ENCODE measurements at places on chromosomes 11 and 22. TPM values are rescaled to one million over a fixed set of nuclear protein-coding genes. Genes with fewer than 3 reads are reported as not detected.

- no peaks in the 10 kb centered on the region for H3K36me3 ChIP-seq
- no peak overlapping the region for H3K4me3 ChIP-seq
- no peaks in the 10 kb centered on the region for H3K4me1 ChIP-seq
- H3K27me3 ChIP-seq, result no peaks in the 10 kb centered on the region
Measured at GRCh38 chr11:127506647-127507046, 506.1 kb upstream of the KIRREL3 start.

Gene LINC01488
- total RNA-seq, result not detected

DNA sequence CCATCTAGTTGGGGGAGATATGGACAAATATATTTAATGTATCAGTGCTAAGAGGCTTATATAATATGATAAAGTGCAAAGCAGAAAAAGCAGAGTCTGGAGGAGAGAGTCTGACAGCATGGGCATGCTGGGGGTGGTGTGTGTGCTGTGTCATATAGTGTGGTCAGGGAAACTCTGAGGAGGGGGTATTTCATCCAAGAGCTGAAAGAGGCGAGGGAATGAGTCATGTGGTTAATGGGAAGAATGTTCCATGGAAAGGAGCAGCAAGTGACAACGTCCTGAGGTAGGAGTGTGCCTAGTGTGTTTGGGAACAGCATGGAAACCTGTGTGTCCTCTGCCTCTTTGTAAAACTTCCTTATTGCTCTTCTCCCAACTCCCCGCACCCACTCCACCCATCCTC, 38.0 kb downstream of the EIF3F start:
- peaks cover 10% of the 10 kb centered on the region for H3K4me1 ChIP-seq
- H3K36me3 ChIP-seq, result no peaks in the 10 kb centered on the region
- no peak for DNase-seq
- no peak overlapping the region for H3K27ac ChIP-seq

DNA sequence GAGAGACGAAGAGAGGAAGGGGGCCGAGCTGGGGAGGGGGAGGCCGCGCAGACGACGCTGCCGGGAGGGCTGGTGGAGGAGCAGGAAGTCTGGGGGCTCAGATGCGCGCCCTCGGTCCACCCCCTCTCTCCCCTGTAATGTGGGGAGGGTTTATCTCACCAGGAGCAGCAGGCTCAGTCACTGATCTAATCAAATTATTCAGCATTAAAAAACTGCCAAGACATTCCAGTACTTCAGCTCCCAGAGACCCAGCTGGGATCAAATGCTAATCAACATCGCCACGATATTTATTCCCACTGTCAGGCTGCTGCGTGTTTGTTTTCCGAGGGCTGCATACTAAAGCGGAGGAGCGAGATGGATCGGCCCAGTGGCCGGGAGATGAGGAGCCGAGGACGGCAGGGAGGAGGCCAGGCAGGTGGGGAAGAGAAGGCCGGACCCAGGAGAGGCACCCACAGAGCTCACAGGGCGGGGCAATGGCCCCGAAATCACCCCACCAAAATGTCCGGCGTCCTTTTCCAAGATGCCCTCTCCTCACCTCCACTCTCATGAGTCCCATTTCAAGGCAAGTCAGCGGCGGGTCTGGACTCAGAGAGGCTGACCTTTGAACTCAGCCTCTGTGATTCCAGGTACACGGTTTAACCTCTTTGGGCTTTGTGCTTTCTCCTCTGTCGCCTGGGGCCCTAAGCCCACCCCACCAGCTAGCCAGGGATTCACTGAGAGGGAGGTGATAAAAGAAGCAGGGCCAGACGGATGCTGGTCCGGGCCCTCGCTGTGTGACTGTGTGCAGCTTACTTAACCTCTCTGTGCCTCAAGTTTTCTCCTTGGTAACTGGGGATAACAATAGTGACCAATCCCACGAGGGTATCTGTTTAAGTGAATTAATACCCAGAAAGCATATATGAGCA, 502.1 kb downstream of the MN1 start:
- no peak overlapping the region for H3K27ac ChIP-seq
- H3K4me3 ChIP-seq, result peak overlapping the region; percentile 41

Gene MRPL21
- total RNA-seq, result 51.5 TPM

GRCh38 chr11:72257570-72257969, 13.6 kb upstream of the PHOX2A start:
- H3K27ac ChIP-seq, result no peak overlapping the region
- H3K36me3 ChIP-seq, result no peaks in the 10 kb centered on the region
- H3K27me3 ChIP-seq, result no peaks in the 10 kb centered on the region
- no peak overlapping the region for H3K4me3 ChIP-seq

DNA sequence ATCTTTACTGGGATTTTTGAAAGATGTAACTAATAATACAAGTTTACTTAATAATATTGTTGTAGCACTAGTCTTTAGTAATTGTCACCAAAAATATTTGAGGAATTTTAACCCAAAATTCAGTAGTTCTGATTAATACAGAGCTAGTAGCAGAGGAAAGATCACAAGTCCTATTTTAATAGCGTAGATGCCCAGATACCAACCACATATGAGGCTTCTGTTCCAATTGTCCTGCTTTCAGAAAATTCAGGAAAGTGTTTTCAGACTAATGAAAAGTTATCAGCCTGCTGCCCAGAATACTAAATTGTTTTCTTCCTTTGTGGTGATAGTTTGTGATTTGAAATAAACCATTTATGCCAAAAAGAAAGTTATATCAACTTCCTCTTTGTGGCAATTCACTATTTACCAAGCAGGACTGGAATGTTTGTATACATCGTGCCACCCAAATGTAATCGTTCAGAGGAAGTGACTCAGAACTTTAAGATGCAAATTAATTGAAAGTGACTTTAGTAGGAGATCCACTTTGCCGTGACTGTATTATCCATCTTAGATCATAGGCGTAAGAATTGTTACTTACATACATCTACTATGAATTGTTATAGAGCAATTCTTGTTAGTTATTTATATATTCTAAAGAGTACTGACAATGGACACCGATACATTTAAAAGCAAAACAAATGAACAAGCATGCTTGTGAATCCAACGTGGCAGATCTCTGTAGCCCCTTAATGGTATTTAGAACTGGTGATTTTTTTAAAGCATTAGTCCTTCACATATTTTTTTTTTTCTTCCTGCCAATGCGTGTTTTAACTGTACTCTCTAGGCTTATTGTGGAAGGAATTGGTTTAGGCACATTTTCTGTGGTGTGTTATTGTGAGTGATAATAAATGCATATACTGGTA, 231.0 kb downstream of the DDX10 start:
- no peak overlapping the region for H3K4me3 ChIP-seq
- no peaks in the 10 kb centered on the region for H3K36me3 ChIP-seq
- H3K4me1 ChIP-seq, result no peaks in the 10 kb centered on the region
- no peak overlapping the region for H3K27ac ChIP-seq

Gene CNGA4
- not detected for total RNA-seq

- H3K27me3 ChIP-seq, result no peaks in the 10 kb centered on the region
- no peak overlapping the region for H3K4me3 ChIP-seq
- no peak overlapping the region for H3K27ac ChIP-seq
- peaks cover 39% of the 10 kb centered on the region for H3K4me1 ChIP-seq
- DNase-seq, result no peak
- H3K36me3 ChIP-seq, result peaks cover 78% of the 10 kb centered on the region
Measured at GRCh38 chr22:38730411-38730871, 24.7 kb downstream of the GTPBP1 start.

GRCh38 chr11:31805037-31805628, 6.0 kb downstream of the PAX6 start:
- peak; percentile 62 for DNase-seq
- H3K4me1 ChIP-seq, result peaks cover 64% of the 10 kb centered on the region
- peak overlapping the region; percentile 26 for H3K4me3 ChIP-seq

Gene YPEL1
- 16.6 TPM for total RNA-seq

GRCh38 chr11:62069986-62070919, 53.6 kb upstream of the INCENP start:
- H3K27ac ChIP-seq, result no peak overlapping the region
- no peaks in the 10 kb centered on the region for H3K27me3 ChIP-seq

DNA sequence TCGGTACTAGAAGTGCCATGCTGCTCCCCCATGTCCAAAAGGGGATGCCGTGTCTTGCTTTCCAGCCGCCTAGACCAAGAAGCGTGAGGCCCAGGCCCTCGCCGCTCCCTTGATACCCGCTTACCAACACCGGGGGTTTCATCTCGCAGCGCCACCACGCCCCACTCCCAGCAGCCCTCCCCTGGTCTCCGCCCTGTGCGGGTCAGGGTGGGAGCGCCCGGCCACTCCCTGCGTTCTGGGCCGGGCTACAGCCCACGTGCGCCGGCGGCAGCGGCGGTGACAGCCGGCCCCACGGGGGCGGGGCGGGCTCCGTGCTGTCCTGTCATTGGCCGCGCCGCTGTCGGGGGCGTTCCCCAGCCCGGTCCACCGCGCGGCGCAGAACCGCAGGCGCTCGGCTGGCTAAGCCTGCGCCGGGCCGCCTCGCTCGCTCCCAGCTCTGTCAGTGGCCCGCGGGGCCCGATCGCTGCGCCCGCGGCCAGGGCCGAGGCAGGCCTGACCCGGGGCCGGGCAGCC, at the start of gene MICAL2:
Gene MICAL2 (plus strand): TSS at position 390 of the 513 bp plus-strand sequence. CDS start 51,566 bp downstream, outside the sequence.
- no peaks in the 10 kb centered on the region for H3K27me3 ChIP-seq
- peak within 1 kb of the TSS; percentile 97 for H3K4me3 ChIP-seq
- H3K4me1 ChIP-seq, result peaks cover 54% of the 10 kb centered on the region
- H3K27ac ChIP-seq, result peak within 1 kb of the TSS; percentile 92

Gene REXO2
- 95.1 TPM for total RNA-seq

- no peaks in the 10 kb centered on the region for H3K36me3 ChIP-seq
- no peaks in the 10 kb centered on the region for H3K4me1 ChIP-seq
- DNase-seq, result peak; percentile 78
- H3K27ac ChIP-seq, result no peak overlapping the region
- H3K27me3 ChIP-seq, result peaks cover 24% of the 10 kb centered on the region
- no peak overlapping the region for H3K4me3 ChIP-seq
Measured at GRCh38 chr22:26127126-26127525, 42.1 kb upstream of the SEZ6L start.

DNA sequence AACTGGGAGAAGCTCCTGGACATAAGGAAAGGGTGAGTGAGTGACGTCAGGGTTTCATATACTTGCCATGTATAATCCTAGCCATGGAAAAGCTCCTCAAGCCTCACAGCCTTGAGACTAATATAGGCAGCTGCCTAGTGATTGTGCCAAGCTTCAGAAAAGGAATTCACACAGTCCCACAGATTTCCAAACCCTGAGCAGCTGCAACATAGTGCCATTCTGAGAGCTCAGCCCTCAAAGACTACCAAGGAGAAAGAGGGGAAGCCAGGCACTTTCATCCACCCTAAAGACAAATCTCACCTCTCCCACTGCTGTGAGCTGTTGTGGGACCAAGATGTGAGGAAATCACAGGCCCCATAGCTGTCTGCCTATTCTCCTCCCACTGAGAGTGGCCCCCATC, 707.9 kb upstream of the ANO5 start:
- H3K4me1 ChIP-seq, result no peaks in the 10 kb centered on the region
- no peaks in the 10 kb centered on the region for H3K27me3 ChIP-seq
- no peak overlapping the region for H3K27ac ChIP-seq
- H3K4me3 ChIP-seq, result no peak overlapping the region
- no peaks in the 10 kb centered on the region for H3K36me3 ChIP-seq
- DNase-seq, result no peak

Gene C11orf21
- 0.83 TPM for total RNA-seq

DNA sequence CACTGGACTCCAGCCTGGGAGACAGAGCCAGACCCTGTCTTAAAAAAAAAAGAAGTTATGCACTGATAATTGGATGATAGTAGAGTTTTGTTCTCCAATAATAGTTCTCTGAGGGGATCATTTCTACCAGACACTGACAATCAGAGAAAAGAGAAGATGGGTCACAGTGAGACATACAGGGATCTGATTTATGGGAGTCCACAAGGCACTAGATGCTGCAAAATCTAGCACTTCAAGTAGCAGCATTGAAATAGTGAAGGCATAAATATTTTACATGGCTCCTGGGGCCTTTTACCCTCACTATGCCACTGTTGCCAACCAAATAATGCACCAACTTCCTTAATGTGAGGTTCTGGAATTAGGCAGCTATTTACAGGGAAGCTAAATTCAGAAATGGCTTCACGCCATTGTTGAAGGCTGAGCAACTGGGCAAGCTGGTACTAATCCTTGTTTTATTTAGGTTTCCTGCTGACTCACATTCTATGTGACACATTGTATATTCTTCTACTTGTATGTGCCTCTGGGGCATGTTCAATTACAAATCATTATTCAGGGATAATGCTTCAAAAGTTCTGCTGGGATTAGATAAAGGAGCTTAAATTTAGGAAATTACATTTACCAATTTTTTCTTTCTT, 38.2 kb upstream of the ABTB2 start:
- no peaks in the 10 kb centered on the region for H3K4me1 ChIP-seq
- no peak overlapping the region for H3K27ac ChIP-seq
- H3K27me3 ChIP-seq, result no peaks in the 10 kb centered on the region
- no peaks in the 10 kb centered on the region for H3K36me3 ChIP-seq

DNA sequence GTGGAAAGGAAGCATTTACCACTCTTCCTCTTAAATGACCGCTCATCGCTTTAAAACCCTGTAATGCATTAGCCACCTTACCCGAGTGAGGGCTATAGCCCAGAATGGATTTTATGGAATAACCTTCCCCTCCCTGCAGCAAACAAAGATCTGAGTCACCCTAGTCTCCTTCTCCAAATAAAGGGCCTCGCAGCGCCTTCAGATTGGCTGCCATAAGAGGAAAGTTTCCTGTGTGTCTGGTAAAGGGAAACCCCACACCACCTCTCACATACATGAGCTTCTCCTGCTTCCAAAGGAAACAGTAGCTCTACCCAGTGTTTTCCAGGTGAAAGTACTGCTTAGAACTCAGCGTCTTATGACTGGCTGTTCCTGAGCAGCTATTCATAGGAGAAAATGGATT, 47.8 kb downstream of the PPP2R1B start:
- peaks cover 29% of the 10 kb centered on the region for H3K36me3 ChIP-seq
- no peaks in the 10 kb centered on the region for H3K27me3 ChIP-seq
- no peak for DNase-seq

Gene SDHAF2
- total RNA-seq, result 62.8 TPM

Gene SAA2
- total RNA-seq, result not detected

Gene HEPHL1
- not detected for total RNA-seq

- peaks cover 7% of the 10 kb centered on the region for H3K4me1 ChIP-seq
- H3K4me3 ChIP-seq, result no peak overlapping the region
- no peaks in the 10 kb centered on the region for H3K27me3 ChIP-seq
- DNase-seq, result no peak
- H3K36me3 ChIP-seq, result no peaks in the 10 kb centered on the region
Measured at GRCh38 chr11:93515441-93516025, 27.7 kb downstream of the SMCO4 start.

GRCh38 chr11:12295943-12296342, 81.4 kb upstream of the PARVA start:
- H3K4me1 ChIP-seq, result no peaks in the 10 kb centered on the region
- no peak overlapping the region for H3K4me3 ChIP-seq
- no peaks in the 10 kb centered on the region for H3K36me3 ChIP-seq
- no peak for DNase-seq
- H3K27me3 ChIP-seq, result no peaks in the 10 kb centered on the region

- no peak overlapping the region for H3K27ac ChIP-seq
- H3K27me3 ChIP-seq, result no peaks in the 10 kb centered on the region
- H3K4me1 ChIP-seq, result no peaks in the 10 kb centered on the region
Measured at GRCh38 chr11:104043678-104044239, 7.3 kb downstream of the DDI1 start.

Gene ALG12
- total RNA-seq, result 28.0 TPM

- H3K27me3 ChIP-seq, result no peaks in the 10 kb centered on the region
- no peak overlapping the region for H3K27ac ChIP-seq
- H3K4me3 ChIP-seq, result no peak overlapping the region
- no peak for DNase-seq
- H3K4me1 ChIP-seq, result peaks cover 26% of the 10 kb centered on the region
Measured at GRCh38 chr11:68821670-68822069, 20.0 kb downstream of the CPT1A start.

GRCh38 chr11:117591316-117592039, 205.5 kb downstream of the DSCAML1 start:
- DNase-seq, result no peak
- H3K4me3 ChIP-seq, result no peak overlapping the region
- no peaks in the 10 kb centered on the region for H3K27me3 ChIP-seq
- H3K36me3 ChIP-seq, result no peaks in the 10 kb centered on the region
- H3K4me1 ChIP-seq, result no peaks in the 10 kb centered on the region

Gene ELFN2
- 0.17 TPM for total RNA-seq
